ENCODE measurements at places on chromosomes 6 and 20. TPM values are rescaled to one million over a fixed set of nuclear protein-coding genes. Genes with fewer than 3 reads are reported as not detected.

DNA sequence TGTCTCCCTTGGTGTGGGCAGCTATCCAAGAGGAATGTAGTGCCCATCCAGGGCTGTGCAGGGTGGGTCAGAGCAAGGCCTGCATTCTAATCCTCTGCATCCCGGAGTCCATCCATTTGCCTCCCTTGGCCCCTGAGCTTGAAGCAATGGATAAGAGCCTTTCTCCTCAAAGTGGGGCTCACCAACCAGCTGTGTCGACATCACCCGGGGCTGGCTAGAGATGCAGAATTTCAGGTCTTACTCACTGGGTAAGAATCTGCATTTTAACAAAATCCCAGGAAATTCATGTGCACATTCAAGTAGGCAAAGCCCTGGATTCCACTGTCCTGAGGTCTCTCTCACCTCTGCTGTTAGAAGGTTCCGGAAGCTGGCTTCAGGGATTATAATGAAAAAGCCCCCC is 95.3 kb downstream of the MDGA1 start:
- no peak for DNase-seq

GTF2H4 gene
- 16.0 TPM for total RNA-seq

GSS gene
- 27.5 TPM for total RNA-seq

DNA sequence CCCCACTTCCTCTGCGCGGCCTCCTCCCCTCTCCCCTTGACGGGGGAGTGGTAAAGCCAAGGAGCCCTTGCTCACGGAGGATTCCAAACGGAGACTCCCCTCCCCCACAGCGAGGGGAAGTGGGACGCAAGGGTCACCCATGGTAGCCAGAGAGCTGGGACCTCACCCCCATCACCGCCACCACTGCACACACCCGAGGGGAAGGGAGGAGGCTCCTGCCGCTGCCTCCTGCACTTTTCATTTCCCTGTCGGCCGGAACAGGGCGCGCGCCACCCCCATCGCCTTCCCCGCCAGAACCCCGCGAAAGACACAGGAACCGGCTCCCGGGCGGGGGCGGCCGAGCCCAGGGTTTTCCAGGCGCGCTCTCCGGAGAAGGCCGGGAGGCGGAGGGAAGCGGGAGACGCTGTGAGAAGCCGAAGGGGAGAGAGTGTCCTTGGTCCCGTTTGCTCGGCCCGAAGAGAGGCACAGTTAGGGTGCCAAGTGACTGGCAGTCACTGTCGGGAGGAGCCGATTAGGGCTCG is 789 bp downstream of the CCND3 start:
- DNase-seq = peak; percentile 83

CD93 gene
- 40.3 TPM for total RNA-seq

DNA sequence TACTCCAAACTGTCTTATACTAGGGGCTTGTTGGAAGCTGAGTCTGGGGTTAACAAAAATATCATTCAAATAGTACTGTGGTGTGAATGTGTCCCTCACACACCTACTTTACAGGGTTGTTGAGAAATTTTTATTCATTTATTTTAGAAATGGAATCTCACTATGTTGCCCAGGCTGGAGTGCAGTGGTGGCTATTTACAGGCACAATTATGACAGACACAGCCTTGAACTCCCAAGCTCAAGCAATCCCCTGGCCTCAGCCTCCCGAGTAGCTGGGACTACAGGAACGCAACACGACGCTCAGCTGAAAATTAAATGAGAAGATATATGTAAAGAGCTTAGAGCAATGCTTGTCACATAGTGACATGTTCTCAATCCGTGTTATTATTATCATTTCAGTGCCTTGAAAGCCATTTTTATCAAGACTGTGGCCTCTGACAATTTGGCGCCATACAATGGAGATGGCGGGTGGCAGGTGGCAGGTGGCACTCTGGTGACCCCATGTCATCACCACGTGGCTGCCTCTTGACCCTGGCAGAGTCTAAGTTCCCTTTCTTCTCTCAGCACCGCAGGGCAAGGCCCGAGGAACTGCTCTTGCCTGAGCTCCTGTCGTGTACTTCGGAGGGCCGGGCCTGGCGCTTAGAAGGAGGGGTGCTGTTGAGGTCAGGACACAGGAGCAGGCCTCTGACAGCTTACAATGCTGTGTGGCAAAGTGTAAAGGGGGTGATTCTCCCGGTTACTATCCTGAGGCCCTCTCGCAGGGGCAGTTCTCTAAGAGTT is 64.5 kb downstream of the STX11 start:
- DNase-seq = peak; percentile 74

DNA sequence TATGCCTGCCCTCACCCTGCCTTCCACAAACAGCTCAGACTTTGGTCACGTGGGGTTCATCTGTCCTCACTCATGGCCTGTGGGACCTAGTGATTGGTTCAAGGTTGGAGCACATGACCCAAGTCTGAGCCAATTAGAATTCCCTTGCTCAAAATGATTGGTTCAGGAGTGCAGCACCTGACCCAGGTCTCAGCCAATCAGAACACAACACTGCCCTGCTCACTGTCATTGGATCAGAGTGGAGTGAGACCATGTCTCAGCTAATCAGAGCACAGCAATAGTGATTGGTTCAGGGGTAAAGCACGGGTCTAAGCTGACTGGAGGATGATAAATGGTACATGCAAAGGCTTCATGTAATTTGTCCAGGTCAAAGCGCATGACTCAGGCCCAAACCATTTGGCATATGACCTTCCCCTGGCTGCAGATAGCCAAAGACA is 102.2 kb downstream of the PREX1 start:
- no peak for DNase-seq

Measured in cardiac septum (tissue), 1 donor.